Head of caudate nucleus (tissue), 42 donors: ENCODE measurements at places on chromosomes 1 and 21.
A peak's percentile ranks its signal among the peaks of the same experiment; 100 is the strongest.

DNA sequence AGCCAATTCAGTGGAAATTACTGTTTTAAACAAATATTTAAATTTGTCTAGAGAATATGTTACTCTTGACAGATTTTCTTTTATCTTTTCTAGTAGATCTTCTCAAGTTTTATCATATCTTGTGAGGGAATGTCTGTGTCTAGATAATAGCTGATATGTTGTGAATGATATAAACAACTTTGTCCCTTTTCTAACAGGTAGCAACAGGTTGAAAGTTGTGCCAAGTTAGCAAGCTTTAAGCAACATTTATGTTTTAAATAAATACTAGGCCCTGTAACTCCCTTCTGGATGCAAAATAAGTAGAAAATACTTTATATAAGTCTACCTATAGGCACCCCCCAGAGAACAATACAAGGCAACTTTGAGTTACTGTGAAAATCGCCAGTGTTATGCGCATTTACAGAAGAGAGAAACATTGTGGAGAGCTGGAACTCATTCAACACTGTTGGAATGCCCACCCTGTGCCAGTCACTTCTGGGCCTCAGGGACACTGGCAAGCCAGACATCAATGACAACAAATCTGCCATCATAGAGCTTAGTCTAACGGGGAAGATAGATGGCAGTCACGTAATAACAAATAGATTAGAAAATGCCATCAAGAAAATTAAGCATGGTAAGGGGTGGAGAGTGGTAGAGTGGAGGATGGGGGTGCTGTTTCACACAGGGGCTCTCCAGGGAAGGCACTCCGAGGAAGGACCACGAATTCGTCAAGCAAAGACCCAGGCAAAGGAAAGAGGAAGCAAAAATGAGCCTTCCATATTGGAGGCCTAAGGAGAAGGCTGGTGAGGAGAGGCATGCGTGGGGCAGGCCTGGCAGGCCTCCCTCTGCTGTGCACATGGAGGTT is 4.4 kb downstream of the MAP3K21 start:
- DNase-seq = no peak

DNA sequence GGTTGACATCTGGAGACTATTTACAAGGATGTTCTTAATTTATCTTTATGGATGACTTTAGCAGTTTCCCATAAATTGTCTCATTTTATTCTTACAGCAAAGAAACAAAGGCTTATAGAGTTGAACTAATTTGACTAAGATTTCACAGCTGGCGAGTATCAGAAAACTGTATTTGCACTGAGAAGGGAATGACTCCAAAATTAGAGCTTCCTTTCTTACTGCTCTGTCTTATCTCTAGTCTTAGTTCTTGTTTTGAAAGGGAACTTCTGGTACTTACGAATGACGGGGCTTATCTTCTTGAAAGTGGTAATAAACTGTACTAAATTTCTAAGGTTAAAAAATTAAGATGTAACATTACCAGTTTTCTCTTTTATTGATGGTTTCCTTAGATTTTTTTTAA is 13.6 kb downstream of the CNST start:
- no peak for DNase-seq

DNA sequence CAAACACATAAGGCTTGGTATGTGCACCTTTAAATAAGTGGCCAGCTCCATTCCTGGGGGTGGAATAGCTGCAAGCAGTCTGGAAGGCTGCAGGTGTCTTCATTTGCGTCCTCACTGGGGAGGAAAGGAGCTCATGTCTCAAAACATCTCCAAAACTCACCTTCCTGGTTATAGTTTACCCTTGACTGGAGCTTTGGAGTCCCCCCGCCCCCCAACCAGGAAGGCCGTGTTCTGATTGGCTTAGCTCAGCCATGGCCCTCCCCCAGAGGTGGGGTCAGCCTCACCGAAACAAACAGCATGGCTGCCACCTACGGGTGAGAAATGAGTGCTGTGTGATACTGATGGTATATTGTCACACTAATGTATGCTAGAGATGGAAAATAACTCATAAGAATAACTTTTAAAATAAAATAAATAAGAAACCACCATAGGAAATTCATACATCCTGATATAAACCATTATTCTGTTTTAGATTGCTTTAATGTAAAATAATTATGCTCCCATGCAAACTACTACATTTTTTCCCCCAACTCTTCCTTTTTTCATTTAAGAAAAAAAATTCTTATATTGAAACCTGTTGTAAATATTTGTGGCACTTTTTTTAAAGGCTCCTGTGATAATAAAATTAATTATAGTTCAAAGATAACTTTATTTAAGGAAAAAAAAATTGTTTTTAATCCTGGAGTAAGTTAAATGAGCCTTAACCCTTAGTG is 90.8 kb downstream of the ZP4 start:
- DNase-seq = peak; percentile 43

GRCh38 chr1:17763995-17764394 is 8.9 kb downstream of the ACTL8 start:
- no peak for DNase-seq

- DNase-seq = no peak
These were observed 122.6 kb downstream of the FCRL5 start for GRCh38 chr1:157429601-157430240.

DNA sequence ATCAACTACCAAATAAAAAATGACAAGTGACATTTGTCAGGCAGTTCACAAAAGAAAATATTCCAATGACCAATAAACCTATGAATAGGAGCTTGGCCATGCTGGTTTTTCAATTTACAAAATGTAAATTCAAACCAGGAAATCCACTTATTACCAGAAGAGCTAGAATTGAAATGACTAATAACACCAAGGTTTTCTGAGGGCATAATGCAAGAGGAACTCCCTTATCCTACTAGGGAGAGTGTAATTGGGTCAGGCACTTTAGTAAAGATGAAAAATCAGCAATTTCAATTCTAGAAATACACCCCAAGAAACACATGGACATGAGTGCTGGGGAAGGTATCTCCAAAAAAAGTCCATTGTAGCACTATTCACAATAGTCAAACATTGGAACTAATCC is 16.7 kb upstream of the TIAM1 start:
- no peak for DNase-seq

DNA sequence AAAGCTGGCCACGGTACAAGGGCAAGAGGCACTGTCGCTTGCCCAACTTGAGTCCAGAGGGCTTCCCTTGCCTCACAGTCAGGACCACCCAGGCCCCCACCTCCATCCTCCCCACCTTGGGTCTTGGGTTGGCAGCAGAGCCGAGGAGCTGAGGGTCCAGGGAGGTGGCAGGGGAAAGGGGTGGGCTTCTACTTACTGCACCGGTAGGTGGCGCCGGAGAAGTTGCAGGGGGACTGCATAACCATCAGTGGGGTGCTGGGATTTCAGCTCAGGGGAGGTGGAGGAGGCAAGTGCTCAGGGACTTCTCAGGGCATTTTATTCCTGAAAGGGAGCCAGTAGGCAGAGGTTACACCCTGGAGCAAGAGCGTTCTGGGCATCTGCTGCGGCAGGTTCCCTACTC is 44.0 kb downstream of the TRIM62 start:
- DNase-seq = peak; percentile 87

- DNase-seq = no peak
These were observed 41.6 kb upstream of the SLC45A1 start for GRCh38 chr1:8276173-8276914.

GRCh38 chr1:236304682-236305081 is 22.9 kb upstream of the ERO1B start:
- DNase-seq = no peak

DNA sequence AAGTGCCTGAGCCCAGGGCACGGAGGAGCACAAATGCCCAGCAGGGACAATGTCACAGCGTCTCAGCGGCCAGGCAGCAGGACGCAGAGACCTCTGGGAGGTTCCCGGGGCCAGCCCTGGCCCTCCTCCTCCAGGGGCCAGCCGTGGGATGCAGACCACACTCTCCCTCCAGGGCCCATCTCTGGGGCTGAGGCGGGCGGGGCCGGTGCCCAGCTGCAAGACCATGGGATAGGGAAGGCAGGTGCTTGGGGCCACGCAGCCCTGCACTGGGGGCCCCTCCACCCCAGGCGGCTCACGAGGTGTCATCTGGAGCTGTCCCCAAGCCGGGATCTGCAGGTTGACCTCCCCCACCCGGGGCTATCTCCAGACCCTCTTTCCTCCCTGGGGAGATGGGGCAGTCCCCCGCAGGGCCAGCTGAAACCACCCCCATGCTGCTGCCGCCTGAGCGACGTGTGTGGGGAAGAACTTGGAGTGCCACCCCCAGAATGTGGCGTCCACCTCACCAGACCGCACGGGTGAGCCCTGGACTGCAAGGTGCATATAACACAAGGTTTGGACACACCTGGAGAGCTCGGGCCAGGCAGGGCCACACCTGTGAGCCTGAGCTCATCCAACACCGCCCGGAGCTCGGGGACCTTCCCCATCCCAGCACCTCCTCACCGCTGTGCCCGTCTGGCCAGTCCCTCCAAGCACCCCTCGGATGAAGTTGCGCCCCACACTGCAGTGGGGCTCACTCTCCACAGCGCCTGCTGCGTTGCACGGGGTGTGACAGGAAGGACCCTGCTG is 4.1 kb upstream of the TTLL10 start:
- DNase-seq = no peak

DNA sequence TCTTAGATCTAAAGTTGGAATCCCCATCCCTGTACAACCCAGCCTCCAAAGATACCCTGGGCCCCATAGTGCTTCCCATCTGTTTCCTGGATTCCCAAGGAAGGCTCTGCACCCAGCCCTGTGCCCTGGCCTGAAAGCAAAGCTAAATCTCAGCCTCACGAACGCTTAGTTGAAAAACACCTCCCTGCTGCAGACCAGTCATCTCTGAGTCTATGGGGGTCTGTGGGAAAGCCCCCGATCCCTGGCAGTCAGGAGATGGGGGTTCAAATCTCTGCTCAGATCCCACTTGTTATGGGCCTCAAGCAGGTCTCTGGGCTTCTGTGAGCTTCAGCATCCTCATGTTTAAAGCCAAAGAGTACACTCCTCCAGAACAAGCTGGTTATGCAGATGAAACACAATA is 210.5 kb upstream of the GRIK3 start:
- no peak for DNase-seq

DNA sequence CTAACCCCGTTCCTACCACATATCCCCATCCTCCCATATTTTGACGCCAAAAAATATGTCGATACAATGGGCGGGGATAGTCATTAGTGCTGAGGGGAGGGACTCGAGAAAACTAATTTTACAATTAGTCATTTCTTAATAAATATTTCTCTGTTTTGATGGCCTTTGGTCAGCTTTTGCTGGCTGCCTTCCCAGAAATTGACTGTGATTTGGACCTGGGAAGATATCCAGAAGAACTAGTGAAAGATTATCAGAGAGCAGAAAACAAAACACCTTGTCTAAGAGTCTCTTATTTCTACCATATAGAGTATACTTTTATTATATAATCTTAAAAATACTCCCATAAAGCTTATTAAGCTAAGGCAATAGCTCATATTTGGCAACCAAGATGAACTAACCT is 247.6 kb downstream of the MRPL39 start:
- no peak for DNase-seq

- DNase-seq = no peak
These were observed 84.2 kb upstream of the RGS2 start for GRCh38 chr1:192724670-192725069.

GRCh38 chr1:98389809-98390208 is 271.7 kb upstream of the SNX7 start:
- DNase-seq = no peak

- peak; percentile 70 for DNase-seq
These were observed 74.6 kb downstream of the USP24 start for GRCh38 chr1:55140546-55140983.

DNA sequence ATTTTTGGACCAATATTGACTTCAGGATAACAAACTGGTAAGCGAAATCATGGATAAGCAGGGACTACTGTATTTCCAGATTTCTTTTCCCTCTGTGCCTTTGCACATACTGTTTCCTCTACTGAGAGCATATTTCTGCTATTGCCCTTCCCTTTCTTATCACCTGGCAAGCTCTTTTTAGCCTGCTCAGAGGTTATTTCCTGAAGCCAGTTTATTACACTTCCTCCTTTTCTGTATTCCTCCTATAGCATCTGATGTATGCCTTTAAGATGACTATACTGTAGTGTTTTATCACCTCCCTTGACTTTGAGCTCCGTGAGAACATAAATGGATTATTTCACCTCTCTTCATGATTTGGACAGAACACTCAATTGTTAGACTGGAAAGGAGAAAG is 49.0 kb downstream of the MAGI3 start:
- no peak for DNase-seq
